ENCODE measurements at places on chromosomes 11 and 22. TPM values are rescaled to one million over a fixed set of nuclear protein-coding genes. Genes with fewer than 3 reads are reported as not detected.

The MYO7A gene
- total RNA-seq = 7.2 TPM

GRCh38 chr22:44455151-44455962 is 42.7 kb downstream of the RTL6 start:
- no peak for ATAC-seq

GRCh38 chr11:64728757-64729365 is 5.9 kb upstream of the NRXN2 start:
- ATAC-seq = no peak

- ATAC-seq = no peak
Observed at GRCh38 chr11:83044958-83045712, 26.6 kb downstream of the RAB30 start.

DNA sequence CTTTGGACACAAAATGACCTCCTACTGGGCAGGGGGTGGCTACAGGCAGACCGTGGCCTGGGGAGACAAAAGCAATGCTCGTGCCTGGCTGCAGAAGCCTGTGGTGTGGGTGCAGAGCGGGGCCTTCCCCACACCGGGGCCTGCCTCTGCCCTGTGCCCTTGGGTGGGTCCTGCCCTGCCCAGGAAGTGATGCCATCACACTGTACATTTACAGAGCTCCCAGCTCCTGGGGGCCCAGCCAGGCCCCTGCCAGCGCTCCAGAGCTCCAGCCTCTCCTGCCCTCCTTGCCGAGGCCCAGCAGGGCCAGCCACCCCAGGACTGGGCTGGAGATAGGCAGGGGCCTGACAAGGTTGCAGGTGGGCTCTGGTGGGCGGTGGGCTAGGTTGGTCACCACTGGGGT is 40.1 kb downstream of the MUC5B start:
- peak; percentile 5 for ATAC-seq

The OR52B2 gene
- total RNA-seq = not detected

GRCh38 chr11:26839911-26840698 is 118.2 kb upstream of the SLC5A12 start:
- ATAC-seq = no peak

DNA sequence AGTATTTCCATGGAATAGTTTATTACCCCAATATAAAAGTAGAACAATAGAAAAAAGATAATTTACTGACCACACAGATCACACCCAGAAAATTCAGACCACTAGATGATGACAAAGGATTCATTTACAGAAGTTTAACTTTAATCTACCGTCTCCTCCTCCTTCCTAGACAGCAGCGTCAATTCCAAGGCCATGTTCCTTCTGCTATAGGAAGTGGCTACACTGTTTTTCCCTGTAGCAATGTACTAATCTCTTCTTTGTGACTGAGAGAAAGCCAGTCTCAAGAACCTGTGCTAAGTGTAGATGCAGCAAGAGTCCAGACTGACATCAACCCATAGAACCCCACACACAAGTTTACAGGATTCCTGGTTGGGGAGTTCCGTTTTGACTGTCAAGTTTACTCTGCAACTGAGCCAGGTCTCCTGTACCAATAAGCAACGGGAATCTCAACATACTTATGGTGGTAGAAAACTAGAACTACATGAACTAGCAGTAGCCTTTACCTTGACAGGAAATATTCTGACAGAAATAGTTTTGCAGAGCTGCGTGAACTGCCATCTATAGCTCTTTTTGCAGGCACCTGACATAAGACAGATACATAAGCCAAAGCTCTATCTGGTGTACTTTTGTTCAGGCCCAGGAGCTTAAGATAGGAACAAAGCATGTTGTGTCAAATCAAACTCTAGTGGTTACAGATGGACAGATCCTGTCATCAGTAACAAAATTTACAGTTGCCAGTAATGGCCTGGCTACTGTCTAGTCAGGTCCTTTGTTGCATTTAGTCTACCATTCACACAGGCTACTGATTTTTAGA is 42.9 kb downstream of the MRTFA start:
- no peak for ATAC-seq

The MS4A8 gene
- not detected for total RNA-seq

The RIBC2 gene
- total RNA-seq = 0.94 TPM

DNA sequence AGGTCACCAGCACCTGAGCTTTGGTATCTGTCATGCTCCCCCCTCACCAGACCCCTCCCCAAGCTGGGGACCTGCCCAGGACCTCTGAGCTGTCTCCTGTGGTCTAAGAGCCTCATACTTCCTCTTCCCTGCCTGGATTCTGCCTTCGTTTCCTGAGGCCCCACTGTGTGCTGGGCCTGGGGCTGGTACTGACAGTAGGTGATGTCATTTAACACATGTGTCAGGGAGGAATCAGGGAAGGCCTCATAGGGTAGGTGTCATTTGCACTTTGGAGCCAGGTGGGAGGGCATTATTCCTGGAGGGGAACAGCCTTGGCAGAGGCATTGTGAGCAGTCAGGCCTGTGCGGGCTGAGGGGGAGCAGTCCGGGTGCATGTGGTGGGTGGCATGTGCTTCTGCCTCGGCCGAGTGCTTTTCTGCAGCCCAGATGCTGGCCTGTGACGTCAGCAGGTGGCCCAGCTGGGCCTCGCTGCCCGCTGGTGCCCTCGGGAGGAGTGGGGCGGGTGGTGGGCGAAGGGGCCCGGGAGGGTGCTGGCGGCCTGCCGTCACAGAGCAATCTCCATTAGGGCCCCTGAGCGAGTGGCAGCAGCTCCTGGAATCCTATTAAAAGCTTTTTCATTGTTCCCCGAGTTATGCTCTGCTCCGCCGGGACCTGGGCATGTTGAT is 9.1 kb downstream of the FLRT1 start:
- ATAC-seq = no peak

- peak; percentile 48 for ATAC-seq
Observed at GRCh38 chr11:32333320-32333991, 101.9 kb downstream of the WT1 start.

- no peak for ATAC-seq
Observed at GRCh38 chr22:20863366-20863765, 4.6 kb downstream of the SNAP29 start.

The APOA1 gene
- not detected for total RNA-seq

The SEPTIN3 gene
- 0.93 TPM for total RNA-seq

- ATAC-seq = no peak
Observed at GRCh38 chr11:72932132-72932570, 117.9 kb downstream of the ATG16L2 start.

- ATAC-seq = no peak
Observed at GRCh38 chr11:126482586-126483108, 127.2 kb downstream of the ST3GAL4 start.

The SMC1B gene
- not detected for total RNA-seq

- ATAC-seq = no peak
Observed at GRCh38 chr22:26041931-26042330, 127.3 kb upstream of the SEZ6L start.

The KDM4E gene
- total RNA-seq = not detected

The RGL4 gene
- total RNA-seq = not detected

- ATAC-seq = no peak
Observed at GRCh38 chr11:121899520-121899919, 216.5 kb downstream of the BLID start.

- no peak for ATAC-seq
Observed at GRCh38 chr11:62499944-62500649, 46.5 kb downstream of the AHNAK start.

DNA sequence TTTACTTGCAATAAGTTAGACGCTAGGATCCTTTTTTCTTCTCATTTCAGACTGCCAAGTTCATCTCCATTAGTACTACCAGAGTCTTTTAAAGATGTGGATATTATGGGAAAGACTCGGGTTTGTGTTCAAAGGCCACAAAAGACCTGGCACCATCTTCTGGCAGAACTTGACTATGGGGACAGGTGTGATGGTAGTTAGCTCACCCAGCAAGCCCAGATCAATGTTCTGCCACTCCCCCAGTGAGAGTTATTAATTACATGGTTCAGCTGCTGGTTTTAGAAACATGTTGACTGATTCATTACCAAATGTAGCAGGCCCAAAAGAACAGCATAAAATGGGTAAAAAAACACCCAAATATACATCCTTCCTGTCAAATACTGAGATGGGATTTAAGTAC is 333.5 kb upstream of the PITPNB start:
- no peak for ATAC-seq

The OR52I1 gene
- total RNA-seq = not detected

GRCh38 chr11:22624742-22625447 is 728 bp downstream of the FANCF start:
- ATAC-seq = peak; percentile 52

The ROBO3 gene
- 3.6 TPM for total RNA-seq

Measured in gastroesophageal sphincter (tissue), 4 donors.